Pulmonary artery endothelial cell (primary cell): ENCODE measurements at places on chromosomes 6 and 20. TPM values are rescaled to one million over a fixed set of nuclear protein-coding genes. Genes with fewer than 3 reads are reported as not detected.

NCOA7 gene
- total RNA-seq: 38.1 and 83.1 TPM in 2 replicates

DPPA5 gene
- total RNA-seq: not detected in 2 replicates

CPNE5 gene
- total RNA-seq: 6.9 and 7.5 TPM in 2 replicates

C6orf52 gene
- 0.26 TPM in 1 of 2 replicates, not detected in the other for total RNA-seq

CLDN20 gene
- not detected in 2 replicates for total RNA-seq
